ENCODE measurements at places on chromosomes 16 and 17. TPM values are rescaled to one million over a fixed set of nuclear protein-coding genes. Genes with fewer than 3 reads are reported as not detected.

Gene CENPT
- 40.2 TPM for polyA plus RNA-seq

GRCh38 chr16:67504031-67505021, 21.0 kb upstream of the AGRP start:
- DNase-seq = no peak

Gene SPATA22
- polyA plus RNA-seq = 0.33 TPM

GRCh38 chr17:68437979-68438822, 19.1 kb downstream of the WIPI1 start:
- DNase-seq = no peak

DNA sequence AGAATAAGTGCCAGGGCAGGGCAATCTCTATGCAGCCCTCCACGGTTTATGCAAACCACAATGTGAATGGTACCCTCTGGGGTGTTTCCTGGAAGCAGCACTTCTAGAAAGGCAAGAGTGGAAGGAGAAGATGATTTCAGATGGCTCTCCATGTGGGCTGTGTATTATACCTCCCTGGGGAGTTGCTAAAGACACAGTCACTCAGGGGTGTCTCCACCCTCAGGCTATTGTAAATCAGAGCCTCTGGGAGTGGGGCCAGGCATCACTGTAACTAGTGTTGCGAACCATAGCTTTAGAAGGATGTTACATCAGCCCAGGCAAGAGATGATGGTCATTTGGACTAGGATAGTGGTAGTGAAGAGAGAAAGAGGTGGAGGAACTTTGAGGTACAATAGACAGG, 83.3 kb upstream of the ZKSCAN2 start:
- DNase-seq = no peak

Gene TBX2
- polyA plus RNA-seq = 40.5 TPM

DNA sequence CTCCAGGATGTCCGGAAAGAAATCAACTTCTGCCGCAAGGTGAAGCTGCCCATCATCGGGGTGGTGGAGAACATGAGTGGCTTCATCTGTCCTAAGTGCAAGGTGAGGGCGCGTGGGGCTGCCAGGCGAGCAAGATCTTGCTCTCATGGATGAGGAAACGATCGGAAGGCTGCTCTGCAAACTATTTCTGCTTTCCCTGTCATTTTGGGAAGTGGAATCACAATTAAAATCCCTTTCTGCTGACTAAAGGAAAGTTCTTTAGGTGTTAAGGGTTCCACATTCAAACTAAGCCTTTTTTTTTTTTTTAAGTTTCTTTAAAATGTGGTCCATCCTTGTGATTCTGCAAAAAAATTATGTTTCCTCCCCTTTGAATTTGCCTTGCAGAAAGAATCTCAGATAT, 17.7 kb downstream of the NUBP1 start:
- DNase-seq = no peak

Gene DNASE1L2
- 0.40 TPM for polyA plus RNA-seq

GRCh38 chr17:2898255-2898926, 102.2 kb downstream of the RAP1GAP2 start:
- no peak for DNase-seq

Gene CX3CL1
- polyA plus RNA-seq = not detected

DNA sequence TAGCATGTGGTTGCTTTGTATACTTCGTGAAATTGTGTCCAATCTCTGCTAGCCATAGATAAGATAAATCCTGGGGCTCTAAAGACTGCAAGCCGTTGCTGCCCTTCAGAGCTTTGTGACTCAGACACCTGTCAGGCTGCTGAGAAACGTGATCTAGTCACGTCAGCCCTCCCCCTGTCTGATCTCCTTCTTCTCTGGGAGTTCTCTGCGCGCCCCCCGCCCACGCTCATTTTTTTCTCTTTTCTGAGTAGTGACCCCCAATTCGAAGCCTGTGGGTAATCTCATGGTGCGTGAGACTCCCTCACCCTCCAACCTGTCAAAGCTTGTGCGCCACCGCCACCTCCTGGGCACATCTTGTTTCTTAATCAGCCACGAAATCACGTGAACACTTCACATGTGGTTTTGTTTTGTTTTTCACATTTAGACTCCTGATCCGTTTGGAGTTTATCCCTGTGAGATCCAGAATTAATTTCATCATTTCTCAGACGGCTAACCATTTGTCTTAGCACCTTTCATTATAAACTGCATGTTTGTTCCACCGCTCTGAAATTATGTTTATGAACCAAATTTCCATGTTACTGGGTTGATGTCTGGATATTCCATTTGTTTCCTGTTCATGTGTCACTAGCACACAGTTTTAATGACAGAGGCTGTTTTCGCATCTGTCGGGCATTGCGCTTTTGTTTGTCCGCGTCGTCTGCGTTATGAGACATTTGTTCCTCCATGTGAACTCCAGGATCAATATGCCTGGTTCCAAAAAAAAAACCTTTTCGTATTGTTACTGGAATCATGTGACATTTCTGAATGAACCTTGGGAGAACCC, 977 bp upstream of the ZNF778 start:
- peak; percentile 70 for DNase-seq

Gene EVPL
- polyA plus RNA-seq = not detected

DNA sequence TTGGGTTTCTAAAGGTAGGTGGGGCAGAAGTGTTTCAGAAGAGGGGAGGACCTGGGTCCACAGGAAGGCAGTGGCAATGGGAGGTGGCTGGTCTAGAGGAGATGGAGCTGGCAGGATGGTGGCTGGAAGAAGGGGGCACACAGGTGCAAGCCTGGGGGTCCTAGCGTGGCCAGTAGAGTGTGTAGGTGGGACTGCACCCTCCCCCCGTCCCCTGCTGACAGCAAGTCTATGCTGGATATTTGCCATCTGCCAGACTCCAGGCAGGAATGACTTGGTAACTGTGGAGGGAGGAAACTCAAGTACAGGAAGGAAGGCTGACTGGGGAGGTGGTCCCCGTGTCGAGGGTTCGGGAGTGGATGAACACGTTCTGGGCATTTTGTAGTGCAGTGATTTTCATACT, 8.6 kb downstream of the MED9 start:
- DNase-seq = no peak

DNA sequence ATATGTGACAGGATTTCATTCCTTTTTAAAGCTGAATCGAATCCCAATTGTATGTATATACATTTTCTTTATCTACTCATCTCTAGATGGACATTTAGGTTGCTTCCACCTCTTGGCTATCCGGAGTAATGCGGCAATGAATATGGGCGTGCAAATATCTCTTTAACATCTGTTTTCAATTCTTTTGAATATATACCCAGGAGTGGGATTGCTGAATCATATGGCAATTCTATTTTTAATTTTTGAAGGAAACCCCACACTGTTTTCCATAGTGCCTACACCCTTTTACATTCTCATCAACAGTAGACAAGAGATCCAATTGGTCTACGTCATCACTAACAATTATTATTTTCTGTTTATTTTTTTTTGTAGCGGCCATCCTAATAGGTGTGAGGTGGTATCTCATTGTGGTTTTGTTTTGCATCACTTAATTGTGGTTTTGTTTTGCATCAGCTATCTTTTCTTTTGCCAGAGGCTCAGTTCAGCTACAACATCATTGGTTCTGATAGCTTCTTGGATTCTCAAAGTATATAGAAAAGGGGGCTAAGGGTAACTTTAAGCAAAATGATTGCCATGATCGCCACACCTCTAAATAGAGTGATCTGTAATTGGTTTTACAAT, 25.6 kb upstream of the MAP2K6 start:
- peak; percentile 4 for DNase-seq

Gene CPSF4L
- not detected for polyA plus RNA-seq

DNA sequence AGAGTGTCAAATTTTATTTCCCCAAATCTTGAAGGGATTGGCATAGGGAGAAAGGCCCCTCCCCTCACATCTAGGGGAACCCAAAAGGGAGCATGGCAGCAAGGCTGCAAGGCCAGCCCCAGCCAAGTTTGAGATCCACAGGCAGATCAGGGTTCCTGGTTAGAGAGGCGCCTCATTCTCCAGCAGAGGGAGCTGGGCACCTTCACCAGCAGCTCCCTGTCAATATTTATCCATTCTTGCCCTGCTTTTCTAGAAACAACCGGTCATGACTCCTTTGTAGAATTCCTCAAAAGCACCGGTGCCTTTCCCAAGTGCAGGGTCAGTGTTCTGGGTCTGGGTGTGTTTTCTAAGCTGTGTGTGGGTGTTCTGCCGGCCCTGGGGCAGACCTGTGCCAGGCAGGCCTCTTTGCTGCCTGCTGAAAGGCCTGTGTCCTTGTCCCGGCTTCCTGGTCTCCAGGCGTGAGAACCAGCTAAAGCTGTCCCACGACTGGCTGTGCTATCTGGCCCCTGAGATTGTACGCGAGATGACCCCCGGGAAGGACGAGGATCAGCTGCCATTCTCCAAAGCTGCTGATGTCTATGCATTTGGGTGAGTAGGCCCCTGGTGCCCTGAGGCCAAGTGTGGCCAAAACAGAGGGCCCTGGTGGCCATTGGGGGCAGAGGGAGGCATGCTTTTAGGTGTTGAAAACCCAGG, 21.2 kb upstream of the LGALS9 start:
- peak; percentile 31 for DNase-seq

- peak; percentile 45 for DNase-seq
These were observed 114.6 kb upstream of the MED13 start for GRCh38 chr17:62179525-62180161.

DNA sequence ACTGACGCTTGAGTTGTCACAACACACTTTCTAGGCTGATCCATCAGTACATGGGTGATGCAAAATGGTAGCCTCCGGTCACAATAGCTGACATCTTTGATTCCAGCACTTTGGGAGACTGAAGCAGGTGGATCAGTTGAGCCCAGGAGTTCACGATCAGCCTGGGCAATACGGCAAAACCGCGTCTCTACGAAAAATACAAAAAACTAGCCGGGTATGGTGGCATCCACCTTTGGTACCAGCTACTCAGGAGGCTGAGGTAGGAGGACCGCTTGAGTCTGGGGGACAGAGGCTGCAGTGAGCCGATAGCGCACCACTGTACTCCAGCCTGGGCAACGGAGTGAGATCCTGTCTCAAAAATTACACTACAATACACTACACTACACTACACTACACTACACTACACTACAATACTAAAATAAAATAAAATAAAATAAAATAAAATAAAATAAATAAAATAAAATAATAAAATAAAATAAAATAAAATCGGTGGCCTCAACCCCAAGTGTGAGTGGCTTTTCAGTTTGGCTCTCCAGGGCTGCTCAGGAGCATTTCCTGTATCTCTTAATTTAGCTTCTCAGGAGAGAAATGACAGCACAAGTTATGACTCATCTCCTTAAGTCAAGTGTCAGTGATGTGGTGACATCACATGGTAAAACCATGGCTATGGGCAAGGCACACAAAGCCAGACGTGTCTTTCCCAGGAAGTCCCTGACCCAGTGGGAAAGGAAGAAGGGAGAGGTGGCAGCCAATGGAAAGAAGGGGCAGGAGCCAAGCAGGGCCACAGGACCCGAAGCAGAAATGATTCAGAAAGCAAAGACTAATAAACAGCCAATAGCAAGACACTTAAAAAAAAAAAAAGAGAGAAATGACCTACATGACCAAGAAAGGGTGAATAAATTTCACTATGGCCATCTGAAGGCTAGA, 75.3 kb upstream of the TBC1D3K start:
- DNase-seq = peak; percentile 74

DNA sequence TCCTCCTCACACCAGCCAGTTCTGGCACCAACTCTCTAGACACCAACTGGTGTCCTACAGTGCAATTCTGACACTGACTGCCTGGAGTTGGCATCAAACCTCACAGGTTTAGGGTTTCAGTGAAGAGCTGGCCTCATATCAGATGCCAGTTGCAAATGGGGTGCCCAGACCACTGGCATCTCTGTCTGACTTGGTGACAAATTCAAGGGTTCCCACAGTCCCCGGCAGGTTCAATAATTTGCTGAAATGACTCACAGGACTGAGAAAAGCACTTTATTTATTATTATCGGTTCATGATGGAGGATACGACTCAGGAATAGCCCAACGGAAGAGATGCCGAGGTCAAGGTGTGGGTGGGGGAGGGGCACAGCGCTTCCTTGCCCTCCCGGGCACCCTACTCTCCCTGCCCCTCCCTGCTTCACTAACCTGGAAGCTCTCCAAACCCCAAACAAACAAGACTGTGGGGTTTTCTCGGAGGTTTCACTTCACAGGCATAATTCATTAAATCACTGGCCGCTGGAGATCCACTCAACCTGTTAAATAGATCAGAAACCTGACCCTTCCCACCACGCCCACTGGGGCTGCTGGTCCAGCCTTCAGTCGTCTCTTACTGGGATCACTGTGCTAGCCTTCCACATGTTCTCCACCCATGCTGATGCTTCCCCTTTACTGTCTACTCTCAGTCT, 1.7 kb upstream of the NLRP1 start:
- DNase-seq = peak; percentile 34

DNA sequence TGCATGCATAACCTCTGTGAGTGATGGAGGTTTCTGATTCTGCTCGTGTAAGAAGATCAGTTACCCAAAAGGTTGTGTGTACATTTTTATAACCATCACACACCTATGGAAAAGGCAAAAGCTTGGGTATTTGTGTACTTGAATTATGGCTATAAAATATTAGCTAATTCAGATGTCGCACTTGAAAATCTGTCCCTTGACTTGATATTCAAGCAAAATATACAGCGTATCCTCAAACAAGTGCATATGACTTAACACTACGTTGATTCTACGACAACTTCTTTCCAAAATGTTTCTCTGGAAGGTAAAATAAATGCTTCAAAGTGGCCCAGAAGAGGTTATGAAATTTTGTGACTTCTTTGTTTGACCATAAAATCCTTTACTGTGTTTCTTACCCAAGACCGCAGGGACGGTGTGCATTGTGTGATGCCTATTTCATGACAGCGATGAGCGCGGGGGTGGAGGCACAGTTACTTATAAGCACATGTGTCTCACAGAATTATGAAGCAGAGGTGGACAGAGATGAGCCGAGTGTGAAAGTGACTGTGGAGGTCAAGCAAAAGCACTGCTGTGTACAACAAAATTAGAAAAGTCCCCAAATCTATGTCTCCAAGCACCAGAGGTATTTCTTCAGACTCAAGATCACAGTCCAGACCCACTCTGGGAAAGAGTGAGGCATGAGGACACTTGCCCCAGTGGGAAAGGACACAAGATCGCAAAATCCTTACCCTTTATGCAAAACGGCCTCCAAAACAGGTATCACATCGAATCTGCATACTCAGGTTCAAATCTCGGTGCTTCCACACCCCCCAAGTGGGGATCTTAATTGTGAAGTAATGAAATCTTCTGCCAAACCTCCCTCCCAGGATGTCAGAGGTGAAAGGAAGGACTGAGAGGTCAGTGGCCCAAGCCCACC, 4.1 kb upstream of the HOXB9 start:
- DNase-seq = no peak

DNA sequence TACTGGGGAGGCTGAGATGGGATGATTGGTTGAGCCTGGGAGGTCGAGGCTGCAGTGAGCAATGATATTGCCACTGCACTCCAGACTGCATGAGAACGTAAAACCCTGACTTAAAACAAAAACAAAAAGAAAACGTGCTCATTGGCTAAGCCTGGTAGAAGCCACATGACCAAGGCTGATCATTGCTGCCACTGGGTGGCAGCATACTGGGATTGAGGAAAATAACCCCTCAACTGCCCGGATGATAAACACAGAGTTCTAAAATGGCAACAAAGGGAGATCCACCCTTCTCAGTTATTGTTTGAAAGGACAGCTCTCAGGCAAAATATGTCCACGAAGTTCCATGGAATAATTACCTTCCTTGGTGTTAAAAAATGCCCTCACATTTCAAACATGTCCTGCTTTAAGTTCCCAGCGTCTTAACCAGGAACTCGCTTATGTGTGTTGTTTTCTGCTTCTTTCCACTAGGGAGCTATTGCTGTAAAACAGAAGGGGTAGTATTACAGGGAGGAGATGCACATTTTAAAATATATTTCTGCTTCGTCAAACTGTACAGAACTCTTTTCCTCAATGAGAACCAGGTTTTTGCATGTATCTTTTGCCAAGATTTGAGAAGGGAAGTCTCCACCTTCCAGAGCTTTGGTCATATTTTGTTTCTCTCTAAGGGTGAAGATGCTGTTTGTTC, 675.3 kb downstream of the MAF start:
- no peak for DNase-seq

Measured in fibroblast of lung (primary cell).